Effector memory CD8-positive, alpha-beta T cell (primary cell): ENCODE measurements at places on chromosomes 11 and 22.

- no peak overlapping the region for H3K27ac ChIP-seq
- no peak for DNase-seq
- H3K4me3 ChIP-seq = no peak overlapping the region
- H3K36me3 ChIP-seq = peaks cover 3% of the 10 kb centered on the region
- peaks cover 25% of the 10 kb centered on the region for H3K27me3 ChIP-seq
Measured at GRCh38 chr11:117604336-117604995, 192.6 kb downstream of the DSCAML1 start.

GRCh38 chr22:50208939-50209892 is 8.4 kb downstream of the SELENOO start:
- H3K36me3 ChIP-seq = peaks cover 43% of the 10 kb centered on the region
- H3K27me3 ChIP-seq = no peaks in the 10 kb centered on the region
- H3K27ac ChIP-seq = peak overlapping the region; percentile 6

DNA sequence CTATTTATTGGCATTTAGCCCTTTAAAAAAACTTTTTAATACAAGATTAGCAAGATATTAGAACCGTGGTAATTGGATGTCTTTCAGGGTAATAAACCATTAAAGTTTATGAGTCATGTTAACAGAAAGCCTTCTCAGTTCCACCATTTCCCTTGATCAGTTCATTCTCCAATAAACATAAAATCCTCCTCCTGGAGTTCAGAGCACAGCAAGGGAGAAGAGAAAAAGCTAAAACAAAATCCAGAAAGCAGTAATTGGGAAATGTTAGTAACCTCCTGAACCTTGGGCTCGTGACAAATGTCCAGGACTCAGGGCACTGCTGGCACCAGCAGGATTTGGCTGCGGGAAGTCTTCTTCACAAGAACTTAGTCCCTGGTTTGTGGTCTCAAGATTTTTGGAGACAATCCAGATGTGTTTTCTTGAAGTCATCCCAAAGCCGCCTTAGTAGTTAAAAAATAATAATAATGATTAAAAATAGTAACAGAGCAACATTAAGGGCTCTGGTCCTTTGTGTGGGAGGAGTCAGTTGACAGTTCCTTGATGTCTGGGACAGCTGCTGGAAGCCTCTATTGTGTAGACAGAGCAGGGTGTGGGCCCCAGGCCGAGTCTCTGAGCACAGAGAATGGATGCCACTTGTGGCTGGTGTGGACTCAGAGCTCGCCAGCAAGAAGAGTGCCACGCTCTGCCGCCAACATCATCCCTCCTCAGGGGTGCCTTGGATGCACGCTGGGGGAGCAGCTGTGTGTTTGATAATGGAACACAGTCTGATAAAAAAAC is 43.4 kb upstream of the PITPNB start:
- H3K27ac ChIP-seq = no peak overlapping the region
- H3K27me3 ChIP-seq = no peaks in the 10 kb centered on the region
- DNase-seq = no peak

DNA sequence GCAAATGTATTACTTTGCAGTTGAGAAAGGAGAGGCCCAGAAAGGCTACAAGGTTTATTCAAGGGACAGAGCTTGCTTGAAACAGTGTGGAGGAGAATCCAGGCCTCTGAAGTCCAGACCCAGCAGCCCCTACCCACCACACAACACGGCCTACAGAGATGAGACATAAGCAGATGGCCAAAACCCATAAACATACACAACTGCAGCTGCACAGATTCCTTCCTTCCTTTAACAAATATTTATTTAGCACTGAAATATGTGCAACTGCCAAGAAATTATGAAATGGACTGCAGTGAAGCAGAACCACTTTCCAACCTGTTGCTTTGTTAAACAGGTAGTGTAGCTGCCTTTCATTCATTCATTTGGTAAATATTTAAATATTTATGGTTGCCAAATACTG is 122.3 kb downstream of the SPATA19 start:
- no peak overlapping the region for H3K27ac ChIP-seq
- H3K27me3 ChIP-seq = peaks cover 8% of the 10 kb centered on the region
- no peak for DNase-seq
- no peak overlapping the region for H3K4me3 ChIP-seq
- no peaks in the 10 kb centered on the region for H3K36me3 ChIP-seq

- peaks cover 78% of the 10 kb centered on the region for H3K27me3 ChIP-seq
- no peaks in the 10 kb centered on the region for H3K4me1 ChIP-seq
- DNase-seq = no peak
- H3K4me3 ChIP-seq = no peak overlapping the region
- H3K36me3 ChIP-seq = no peaks in the 10 kb centered on the region
Measured at GRCh38 chr11:69821511-69822040, 2.4 kb upstream of the FGF3 start.
